ENCODE measurements at places on chromosomes 11 and 22.

DNA sequence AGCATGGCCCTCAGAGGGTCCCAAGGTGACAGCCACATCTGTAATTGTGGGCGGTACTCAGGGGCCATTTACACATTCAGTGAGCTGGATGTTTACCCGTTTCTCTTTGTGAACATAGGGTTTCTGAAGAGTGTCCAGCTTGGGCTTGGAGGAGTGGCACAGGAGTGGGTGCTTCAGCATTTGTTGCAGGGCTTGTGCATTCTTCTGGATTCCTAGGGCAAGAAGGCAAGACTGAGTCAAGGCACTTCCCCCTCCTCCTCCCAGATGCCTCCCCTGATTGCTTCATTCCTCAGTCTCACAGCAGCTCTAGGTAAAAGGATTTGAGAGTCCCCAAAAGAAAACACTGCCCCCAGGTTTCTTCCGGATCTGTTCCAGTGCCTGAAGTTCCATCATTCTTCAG is 95.4 kb downstream of the RNF169 start:
- no peak for DNase-seq

- no peak for DNase-seq
Observed at GRCh38 chr11:2561696-2562581, 117.1 kb downstream of the KCNQ1 start.

- DNase-seq, result no peak
Observed at GRCh38 chr11:124276081-124276480, 19.9 kb downstream of the OR8G5 start.

DNA sequence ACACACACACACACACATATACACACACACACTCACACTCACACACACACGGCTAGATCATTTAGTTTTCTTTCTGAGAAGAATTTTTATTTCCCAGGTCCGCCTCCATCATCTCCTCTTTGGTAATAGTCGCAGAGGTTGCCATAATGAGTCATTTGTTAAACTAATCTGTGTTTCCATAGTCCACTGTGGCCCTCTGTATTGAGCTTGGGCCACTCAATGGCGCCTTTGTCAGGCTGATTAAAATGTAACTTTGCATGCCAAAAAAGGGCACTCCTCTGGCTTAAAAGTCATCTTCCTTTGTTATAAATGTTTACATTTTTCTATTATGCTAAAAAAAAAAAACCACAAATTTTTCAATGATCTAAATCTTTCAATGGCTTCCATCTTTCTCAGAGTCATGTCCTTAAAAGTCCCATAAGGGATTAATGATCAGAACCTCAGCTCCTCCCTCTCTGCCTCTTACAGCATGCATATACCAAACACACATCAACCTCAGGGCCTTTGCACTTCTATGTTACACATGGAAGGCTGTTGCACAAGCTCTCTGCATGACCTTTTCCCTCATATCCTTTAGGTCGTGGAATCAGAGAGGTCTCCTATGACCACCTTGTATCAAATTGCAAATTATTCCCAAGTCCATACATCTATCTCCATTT is 35.3 kb downstream of the EHF start:
- no peak for DNase-seq

DNA sequence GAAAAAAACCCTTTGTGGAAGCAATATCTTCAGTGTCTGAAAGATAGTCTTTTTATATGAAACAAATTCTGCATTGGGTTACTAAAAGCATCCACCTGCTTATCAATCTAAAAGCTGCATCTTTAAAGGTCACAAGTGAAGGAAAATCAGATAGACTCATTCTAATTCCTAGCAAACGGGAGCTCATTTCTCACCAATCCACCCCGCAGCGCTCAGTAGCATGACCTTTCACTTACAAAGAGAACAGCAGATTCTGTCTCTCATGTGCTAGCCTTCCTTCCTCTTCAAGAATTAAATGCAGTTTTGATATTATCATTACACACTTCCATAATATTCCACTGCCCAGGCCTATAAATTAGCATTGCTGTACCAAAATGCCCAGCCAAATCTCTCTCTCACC is 212.9 kb downstream of the CADM1 start:
- no peak for DNase-seq
